ENCODE measurements at places on chromosomes 6 and 20.

GRCh38 chr6:149975400-149975799 is 11.7 kb downstream of the ULBP1 start:
- no peak for DNase-seq

DNA sequence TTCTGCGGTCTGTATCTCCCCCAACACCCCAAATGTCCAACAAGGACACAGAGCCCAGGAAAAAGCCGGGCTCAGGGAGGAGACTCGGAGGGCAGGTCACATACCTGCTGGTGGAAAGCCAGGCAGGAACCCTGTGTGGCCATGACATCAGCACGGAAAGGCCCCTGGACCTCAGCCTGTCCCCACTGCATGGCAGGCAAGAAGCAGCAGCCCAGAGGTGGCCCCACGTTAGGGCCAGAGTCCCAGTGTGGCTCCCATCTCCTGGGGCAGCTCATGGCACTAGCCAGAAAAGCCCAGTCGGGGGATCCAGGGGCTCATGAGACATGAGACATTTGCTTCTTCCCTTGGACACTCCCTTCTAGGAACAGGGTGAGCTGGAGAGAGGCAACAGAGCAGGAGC is 258.7 kb downstream of the DLL1 start:
- no peak for DNase-seq

DNA sequence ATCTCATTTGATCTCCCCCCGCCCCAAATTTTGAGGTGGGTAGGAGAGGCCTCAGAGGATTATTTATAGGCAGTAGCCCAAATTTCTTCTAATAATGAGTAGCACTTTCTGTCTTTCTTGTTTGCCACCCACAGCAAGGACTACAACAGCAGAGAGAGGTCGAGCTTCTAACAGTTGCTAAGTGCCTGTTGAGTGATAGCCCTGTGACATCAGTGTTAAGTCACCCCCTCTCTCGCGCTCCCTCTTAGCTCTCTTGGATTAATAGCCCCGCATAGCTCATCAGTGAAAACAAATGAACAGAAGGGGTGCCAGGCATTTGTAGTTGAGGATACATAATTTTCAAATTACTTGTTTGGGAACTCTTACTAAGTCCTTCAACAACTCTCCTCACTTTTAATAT is 3.5 kb downstream of the ANKRD60 start:
- no peak for DNase-seq

DNA sequence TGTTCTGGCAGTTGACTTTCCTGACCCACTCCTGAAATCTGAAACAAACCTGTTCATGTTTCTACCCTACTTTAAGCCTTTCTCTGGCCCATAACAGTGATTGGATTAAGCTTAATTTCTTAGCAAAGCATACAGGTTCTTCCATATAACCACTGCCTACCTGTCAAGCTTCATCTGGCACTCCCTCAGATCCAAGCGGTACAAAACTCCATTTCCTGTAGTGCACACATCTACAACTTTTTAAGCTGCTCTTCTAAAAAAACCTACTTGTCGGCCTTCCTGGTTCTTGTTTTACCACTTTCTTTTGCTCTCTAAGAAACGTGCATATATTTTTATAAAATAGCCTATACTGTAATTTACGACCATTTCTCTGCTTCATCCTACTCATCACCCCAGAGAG is 916 bp upstream of the PPP1R11 start:
- no peak for DNase-seq

DNA sequence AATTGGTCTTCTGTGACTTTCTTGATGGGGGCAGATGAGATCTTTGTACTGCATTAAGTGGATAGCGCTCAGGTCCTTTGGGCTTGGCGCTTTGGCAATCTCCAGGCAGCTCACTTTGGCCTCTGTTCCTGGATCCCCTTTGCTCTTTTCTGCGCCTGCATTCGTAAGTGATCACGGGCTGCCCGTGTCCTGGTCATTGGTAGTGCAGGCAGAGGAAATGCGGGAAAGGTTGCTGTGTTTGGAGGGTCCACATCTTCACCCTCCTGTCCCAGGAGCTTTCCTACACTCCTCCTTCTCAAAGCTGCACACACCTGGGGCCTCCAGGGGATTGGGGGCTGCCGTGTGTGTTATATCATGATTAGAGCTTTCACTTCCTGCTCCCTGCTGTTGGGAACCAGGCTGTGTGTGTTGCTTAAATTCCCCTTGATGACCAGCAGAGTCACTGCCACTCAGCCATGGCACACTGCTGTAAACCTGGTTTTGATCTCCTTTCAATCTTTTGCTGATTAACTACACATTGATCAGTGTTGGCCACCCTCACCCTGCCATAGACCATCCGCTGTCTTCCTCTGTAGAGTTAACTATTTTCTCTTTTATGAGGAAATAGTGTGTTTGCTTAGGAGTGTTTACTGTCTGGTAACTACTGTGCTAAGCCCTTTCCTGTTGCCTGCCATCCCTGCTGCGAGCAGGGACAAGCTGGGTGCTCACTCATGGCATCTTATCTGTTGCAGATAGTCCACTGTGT is 13.0 kb upstream of the SNHG17 start:
- DNase-seq: no peak

- no peak for DNase-seq
Measured at GRCh38 chr6:48197941-48198340, 86.9 kb upstream of the PTCHD4 start.

GRCh38 chr20:41076776-41077175 is 48.2 kb downstream of the TOP1 start:
- DNase-seq: no peak

DNA sequence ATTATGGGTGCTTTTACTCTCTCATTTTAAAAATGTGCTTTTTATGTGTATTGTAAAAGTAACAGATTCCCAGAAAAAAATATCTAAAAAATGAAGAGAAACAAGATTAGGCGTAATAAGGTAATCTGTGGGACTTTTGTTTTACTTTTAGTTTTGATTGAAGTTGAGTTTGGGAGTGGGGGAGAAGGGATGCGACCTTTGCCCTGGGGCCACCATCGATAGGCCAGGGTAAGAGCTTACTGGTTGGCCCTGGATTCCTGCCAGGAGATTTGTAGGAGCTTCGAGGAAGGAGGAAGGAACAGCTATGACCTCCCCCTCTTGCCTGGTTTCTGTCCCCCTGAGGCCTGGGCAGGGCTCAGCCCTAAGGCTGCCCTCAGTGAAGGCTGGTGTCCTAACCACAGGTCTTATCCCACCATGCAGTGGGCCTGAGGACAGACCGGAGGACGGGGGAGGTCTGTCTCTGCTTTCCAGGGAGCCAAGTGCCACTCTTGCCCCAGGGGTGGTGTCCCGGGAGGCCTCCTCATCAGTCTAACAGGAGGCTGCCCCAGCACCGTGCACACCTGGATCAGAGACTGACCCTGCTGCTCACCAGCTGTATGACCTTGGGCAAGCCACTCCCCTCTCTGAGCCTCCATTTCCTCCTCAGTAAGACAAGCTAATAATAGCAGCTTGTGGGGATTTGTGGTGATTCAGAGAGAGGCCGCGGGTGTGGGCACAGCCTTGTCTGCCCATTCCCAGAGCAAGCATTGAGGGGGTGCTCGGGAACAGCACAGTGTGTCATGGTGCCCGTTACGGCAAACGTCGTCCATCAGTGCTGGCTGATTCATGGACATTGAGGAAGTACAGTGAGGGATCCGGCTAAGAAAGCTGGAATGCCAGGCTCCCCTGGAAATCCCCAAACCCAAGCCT is 21.2 kb downstream of the TGM2 start:
- DNase-seq: no peak

DNA sequence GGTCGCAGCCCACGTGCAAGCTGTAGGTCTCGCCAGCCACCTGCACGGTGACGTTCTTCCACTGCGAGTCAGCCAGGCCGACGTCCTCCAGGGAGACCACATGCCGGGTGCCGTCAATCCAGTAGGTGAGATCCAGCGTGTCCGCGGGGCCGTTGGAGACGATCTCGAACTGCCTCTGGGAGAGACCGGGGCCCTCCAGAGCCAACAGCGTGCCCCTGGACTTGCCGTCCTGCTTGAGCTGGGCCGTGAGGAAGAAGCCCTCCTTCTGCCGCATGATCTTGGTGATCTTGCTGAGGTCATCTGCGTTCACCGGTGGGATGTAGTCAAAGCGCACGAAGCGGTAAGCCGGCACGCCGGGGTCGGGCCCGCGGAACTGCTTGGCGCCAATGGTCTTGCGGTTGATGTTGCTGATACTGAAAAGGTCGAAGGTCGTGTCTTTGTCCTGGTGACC is 5.1 kb downstream of the THBS2 start:
- no peak for DNase-seq

- no peak for DNase-seq
Measured at GRCh38 chr6:88629838-88630494, 333.5 kb downstream of the RNGTT start.

DNA sequence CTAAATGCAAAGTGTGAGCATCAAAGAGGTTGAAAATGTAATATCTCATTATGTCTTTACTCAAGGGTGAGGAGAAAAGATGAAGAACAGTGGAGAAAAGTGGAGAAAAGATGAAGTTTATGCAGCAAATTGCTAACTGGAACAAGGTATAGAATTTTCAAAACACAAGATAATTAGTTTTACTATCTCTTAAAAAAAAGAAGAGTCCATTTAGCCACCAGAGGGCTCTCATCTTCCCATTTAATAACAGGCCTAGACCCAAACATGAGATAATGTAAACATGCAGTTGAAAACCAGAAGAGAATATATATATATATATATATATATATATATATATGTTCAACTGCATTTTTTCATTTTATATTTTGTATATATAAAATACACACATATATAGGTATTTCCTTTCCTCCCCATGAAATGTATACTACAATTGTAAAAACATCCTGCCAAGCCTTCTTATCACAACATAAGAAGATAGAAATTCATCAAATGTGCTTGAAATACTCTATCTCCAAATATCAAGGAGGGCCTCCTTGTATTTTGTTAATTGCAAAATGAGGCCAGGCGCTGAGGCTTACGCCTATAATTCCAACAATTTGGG is 78.4 kb downstream of the ADTRP start:
- no peak for DNase-seq

GRCh38 chr6:13548500-13549210 is 25.7 kb upstream of the SIRT5 start:
- no peak for DNase-seq

DNA sequence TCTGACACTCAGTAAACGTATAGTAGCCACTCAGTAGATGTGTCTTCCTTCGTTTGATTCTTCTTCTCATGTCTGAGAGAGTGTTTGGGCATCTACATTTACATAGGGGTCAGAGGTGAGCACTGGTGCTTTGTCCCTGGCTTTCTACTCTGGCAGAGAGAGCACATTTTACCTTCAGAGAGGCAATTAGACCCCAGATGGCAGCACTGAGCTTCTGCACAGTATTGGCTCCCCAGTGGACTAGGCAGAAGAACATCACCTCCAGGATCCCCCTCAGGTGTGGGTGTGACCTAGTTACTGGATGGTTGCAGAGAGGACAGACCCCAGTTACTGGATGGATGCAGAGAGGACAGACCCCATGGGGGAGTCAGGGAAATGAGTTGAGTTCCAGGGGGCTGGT is 327.2 kb downstream of the DHX35 start:
- no peak for DNase-seq

DNA sequence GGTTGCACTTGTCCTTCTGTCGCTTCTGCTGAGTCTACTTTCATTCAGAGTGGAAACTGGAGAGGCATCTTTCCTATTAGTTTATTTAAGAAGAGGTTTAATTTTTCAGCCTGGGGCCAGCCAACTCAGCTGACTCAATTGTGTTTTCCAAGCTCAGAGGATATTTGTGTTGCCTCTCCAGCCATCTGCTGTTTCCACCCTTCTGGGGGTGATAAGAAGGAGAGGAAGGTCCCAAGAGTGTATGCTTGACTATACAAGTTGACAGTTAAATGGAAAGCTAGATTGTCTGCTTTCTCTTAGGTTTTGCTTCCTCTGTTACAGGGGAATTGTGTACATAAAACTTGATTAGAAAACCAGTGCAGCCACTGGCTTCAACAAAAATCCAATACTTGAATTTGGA is 3.0 kb downstream of the PSMF1 start:
- no peak for DNase-seq
